Activated CD4-positive, alpha-beta T cell treated with anti-CD3 and anti-CD28 coated beads for 24 hours (primary cell): ENCODE measurements at places on chromosomes 3 and 15.

- peak; percentile 22 for DNase-seq
These were observed 2.1 kb downstream of the TLE3 start for GRCh38 chr15:70095408-70096214.

GRCh38 chr15:27359586-27359985 lies 388.6 kb downstream of the GABRG3 start:
- DNase-seq, result no peak

DNA sequence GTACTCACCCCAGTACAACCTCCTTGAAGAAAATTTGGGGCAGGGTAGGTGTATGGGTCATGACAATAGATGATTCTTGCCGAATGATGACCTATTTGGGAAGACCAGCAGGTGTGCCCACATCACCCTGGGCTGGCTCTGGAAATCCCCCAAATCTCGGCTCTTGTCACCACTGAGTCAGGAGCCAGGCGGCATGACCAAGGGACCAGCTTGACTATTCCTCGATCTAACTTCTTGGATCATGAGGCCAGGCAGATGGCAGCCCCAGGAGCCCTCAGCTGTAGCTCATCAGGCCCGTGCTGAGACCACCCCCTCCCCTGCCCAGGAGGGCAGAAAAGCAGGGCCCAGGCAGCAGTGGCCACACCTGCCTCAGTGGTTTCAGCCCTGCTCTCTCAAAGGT lies 9.2 kb upstream of the MUC4 start:
- DNase-seq, result no peak

DNA sequence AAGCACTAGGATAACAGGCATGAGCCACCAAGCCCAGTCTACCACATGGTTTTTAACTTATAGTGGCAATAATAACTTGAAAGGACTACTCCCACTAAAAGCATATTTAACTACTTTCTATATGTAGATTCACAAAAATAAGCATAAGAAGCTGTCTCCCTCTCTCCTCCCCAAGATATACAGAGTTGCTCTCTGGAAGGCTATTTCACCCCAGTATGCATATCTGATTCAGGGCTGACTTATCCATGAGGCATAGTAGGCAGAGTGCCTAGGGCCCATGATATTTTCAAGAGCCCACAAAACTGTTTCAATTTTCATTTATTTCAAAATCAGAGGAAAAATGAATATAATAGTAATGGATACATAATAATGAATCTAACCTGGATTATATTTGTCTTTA lies 20.5 kb downstream of the ATP8B4 start:
- no peak for DNase-seq

- DNase-seq, result no peak
These were observed 170.6 kb downstream of the TBL1XR1 start for GRCh38 chr3:177026505-177027277.

DNA sequence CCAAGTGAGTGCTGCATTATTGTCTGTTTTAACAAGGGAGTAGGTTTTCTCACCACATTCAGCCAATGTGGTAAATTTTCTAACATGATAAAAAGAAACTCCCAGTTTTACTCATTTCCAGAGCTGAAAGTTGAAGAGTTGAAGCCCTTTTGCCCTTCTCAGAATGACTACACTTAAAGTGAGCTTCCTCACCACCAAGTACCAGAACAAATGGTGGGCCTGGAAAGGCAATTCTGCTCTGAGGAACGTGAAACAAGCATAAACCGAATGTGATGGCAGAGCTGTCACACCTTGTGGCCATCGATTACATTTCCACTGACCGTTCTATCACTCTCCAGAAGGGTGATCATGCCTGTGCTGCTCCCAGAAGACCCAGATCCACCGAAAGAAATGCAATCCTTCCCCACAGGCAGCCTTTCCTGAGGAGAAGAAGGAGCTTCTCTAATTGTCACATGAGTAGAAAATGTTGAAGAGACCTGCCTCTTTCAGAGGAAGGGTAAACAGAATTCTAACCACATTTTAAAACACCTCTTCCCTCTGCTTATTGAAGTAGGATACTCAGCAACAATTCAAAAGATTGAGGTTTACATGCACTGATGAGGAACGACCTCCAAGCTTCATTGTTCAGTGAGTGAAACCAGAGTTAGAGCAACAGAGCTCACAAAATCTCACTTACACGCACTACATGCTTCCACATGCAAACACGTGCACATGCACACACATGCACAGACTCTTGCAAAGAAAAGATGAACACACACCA lies 21.4 kb upstream of the CCR9 start:
- DNase-seq, result no peak

DNA sequence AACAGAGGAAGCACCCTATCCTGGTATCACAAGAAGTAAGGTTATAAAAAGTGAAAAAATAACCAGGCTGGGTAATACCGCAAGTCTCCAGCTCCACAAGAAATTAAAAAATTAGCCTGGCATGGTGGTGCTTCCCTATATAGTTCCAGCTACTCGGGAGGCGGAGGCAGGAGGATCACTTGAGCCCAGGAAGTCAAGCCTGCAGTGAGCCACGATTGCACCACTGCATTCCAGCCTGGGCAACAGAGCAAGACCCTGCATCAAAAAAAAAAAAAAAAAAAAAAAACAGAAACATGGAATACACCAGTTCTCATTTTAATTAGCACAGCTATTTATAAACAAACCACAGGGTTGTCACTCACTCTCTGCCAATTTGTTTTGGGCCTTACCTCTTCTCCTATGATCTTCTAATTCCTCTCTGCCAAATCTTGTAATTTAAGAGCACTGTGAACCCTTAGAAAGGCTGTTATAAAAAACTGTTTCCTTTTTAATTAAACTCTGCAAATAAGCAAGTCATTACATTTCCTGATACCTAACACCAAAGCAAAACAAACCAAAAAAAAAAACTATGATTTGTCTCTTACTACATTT lies 22.6 kb downstream of the DCUN1D1 start:
- DNase-seq, result no peak

GRCh38 chr3:36696799-36697198 lies 67.6 kb downstream of the DCLK3 start:
- DNase-seq, result no peak
